ENCODE measurements at places on chromosomes 7 and 10.

DNA sequence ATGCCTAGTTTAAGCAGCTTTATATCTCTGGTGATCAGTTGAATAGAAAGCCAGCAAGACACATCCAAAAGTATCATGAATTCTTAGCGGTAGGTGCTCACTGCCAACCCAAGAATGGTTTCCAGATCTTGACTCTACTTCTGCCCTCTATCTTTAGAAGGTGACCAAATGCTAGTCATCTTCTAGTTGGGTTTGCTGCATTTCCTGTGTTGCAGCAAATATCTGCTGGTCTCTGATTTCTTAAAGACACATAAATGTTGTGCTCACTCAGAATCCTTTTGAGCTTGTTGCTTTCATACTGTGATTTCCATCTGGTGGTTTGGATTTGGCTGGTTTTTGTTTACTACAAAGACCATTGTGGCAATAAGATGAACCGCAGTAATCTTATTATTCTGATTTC, 2.2 kb downstream of the CDC123 start:
- no peak for DNase-seq

DNA sequence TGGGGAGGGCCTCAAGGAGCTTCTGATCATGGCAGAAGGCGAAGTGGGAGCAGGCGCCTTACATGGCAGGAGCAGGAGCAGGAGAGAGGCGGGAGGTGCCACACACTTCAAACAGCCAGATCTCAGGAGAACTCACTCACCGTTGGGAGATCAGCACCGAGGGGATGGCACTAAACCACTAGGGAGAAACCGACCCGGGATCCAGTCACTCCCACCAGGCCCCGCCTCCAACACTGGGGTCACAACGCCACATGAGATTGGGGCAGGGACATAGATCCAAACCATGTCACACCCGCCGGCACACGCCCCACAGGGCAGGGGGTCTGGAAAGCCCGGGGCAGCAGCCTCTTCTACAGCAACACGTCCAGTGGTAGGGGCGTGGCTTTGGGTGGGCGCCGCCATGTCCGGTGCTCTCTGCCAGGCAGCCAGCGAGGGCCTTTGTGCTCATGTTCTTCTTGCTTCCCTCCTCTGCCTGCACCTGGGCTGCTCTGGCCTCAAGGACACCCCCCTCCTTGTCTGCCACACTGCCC, 233.8 kb upstream of the SHH start:
- no peak for DNase-seq

- DNase-seq, result no peak
Measured at GRCh38 chr7:40760293-40760964, 625.6 kb downstream of the SUGCT start.

- no peak for DNase-seq
Measured at GRCh38 chr10:129033340-129033739, 433.7 kb upstream of the MGMT start.

GRCh38 chr7:99514050-99514449, 9.6 kb downstream of the ZKSCAN5 start:
- DNase-seq, result no peak

- no peak for DNase-seq
Measured at GRCh38 chr7:150975536-150976319, 2.4 kb downstream of the KCNH2 start.

DNA sequence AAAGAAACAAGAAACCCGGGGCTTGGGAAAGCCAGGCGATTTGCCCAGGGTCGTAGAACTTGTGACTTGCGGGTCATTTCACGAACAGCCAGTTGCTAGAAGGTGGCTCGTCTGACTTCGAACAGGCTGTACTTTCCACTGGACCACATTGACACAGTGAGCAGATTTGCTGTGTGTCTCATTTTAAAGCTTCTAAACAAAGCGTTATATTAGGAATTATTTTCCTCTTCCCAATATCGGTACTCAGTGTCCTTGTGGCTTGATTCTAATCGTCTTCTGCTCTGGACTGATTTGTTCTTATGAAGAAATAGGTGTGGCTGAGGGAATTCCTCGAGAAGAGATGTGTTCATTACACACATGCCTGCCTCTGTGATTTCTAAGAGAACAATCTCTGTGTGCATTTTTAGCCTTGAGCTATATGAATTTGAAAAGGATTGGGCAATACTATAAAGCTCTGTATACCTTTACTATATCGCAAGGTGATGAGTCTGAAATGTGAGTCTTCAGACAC, 150.0 kb upstream of the PRR15 start:
- no peak for DNase-seq

DNA sequence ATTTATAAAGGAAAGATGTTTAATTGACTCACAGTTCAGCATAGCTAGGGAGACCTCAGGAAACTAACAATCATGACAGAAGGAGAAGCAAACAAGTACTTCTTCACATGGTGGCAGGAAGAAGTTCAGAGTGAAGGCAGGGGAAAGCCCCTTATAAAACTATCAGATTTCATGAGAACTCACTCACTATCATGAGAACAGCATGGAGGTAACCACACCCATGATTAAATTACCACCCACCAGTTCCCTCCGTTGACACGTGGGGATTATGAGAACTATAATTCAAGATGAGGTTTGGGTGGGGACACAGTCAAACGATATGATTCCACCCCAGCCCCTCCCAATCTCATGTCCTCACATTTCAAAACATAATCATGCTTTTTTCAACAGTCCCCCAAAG, 124.2 kb upstream of the PCGF5 start:
- no peak for DNase-seq

DNA sequence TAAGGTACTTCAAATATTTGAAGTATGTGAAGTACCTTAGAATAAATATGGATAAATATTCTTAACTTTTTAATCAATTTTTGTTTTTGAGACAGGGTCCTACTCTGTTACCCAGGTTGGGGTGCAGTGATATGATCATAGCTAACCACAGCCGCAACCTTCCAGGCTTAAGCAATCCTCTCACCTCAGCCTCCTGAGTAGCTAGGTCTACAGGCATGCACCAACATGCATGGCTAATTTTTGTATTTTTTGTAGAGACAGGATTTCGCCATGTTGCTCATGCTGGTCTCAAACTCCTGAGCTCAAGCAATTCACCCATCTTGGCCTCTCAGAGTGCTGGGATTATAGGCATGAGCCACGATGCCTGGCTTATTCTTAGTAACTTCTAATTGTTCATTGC, 119.4 kb upstream of the KAT6B start:
- DNase-seq, result no peak

DNA sequence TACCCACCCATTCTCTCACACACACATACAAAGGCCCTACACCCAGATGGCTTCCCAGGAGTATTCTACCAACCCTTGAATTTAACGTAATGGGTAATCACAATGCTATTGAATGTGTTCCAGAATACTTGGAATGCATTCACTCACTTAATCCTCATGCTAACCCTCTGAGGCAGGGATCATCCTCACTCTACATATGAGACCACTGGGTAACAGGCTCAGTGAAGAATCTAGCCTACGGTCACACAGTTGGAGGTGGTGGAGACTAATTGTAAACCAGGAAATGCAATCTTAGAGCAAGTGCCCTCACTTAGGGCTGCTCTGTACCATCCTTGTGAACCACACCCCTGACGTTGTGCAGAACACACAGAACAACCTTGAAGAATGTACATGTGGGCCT, 87.5 kb downstream of the PPP1R3C start:
- no peak for DNase-seq

DNA sequence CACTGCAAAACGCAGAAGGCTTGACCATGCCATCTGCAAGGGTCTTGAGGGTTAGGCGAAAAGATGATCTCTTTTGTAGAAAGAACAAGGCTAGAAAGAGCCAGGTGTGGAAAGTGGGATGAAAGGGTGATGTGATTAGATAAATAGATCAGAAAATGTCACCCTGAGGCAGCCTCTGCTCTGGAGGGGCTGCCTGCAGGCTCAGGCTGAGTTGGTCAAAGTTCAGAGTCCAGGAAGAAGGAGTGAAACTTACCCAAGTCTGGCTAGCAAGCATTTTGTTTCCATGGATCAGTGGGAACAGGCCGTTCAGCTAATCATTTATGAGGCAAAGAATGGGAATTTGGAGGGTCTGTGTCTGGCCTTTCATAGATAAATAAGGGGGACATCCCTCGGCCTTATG, 79.7 kb downstream of the RGS10 start:
- DNase-seq, result no peak

GRCh38 chr10:11144626-11145494, 127.2 kb downstream of the CELF2 start:
- DNase-seq, result no peak

DNA sequence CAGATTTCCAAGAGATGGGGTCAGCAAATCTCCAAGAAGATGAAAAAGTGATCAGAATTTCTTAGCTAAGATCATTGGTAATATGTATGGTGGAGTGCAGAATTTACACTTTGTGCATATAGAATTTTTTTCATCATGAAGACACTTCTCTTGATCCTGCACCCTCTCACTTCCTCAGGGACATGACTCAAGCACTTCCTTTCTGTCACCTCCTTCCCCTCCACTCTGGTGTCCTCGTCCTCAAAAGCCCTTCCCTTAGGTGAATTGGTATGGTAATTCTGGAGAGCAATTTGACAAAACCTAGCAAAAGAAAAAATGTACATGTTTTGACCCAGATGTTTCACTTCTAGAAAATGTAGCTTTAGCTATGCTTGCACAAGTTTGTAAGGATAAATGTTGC, 18.1 kb downstream of the CALN1 start:
- DNase-seq, result no peak

- no peak for DNase-seq
Measured at GRCh38 chr10:101960879-101961395, 95.0 kb downstream of the ARMH3 start.

- DNase-seq, result peak; percentile 99
Measured at GRCh38 chr10:110794808-110795207, 76.9 kb upstream of the PDCD4 start.

DNA sequence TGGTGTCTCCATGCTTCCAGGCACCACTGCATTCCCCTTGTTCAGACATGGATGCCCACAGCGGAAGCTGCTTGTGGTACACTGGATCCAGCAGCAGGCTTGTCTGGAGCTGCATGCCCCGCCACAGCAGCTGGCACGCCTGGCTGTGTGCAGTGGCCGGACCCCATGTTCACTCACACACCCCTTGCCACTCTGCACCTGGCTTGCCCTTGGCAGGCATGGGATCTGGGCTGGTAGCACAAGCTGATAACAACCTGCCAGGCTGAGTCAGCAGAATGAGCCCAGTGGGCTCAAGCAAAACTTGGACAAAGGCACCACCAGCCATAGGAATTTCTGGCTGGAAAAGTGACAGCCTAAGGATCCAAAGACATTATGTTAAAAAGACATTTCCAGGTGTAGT, 91.8 kb upstream of the TMEM168 start:
- no peak for DNase-seq

GRCh38 chr7:31785101-31785500, 98.1 kb downstream of the PPP1R17 start:
- no peak for DNase-seq

- DNase-seq, result no peak
Measured at GRCh38 chr7:80373429-80374032, 138.3 kb downstream of the GNAT3 start.

DNA sequence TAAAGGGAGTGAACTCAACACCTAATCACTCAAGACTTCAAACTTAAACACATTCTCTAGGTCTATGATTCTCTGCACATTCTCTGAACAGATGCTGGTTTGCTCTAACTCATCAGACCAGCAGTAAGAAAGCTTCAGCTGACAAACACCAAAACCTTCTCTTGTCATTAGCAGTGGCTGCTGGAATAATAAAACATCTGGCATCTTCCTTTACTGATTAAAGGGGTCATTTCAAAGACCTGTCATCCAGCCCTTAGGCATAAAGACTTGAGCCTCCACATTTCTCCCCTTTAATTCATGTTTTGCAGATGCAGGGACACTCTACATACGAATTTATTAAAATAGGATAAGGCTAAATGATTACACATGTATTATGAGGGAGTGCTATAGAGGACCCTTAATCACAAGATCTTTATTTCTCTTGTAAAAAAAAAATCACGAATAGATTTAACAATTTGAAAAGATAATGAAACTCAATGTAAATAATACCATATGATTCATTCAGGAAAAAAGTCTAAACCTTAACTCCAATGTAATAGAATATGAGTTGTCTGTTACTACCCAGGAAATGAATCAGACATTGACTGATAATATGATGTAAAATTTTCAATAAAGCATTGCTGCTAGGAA, 152.4 kb upstream of the GNAI1 start:
- DNase-seq, result no peak

DNA sequence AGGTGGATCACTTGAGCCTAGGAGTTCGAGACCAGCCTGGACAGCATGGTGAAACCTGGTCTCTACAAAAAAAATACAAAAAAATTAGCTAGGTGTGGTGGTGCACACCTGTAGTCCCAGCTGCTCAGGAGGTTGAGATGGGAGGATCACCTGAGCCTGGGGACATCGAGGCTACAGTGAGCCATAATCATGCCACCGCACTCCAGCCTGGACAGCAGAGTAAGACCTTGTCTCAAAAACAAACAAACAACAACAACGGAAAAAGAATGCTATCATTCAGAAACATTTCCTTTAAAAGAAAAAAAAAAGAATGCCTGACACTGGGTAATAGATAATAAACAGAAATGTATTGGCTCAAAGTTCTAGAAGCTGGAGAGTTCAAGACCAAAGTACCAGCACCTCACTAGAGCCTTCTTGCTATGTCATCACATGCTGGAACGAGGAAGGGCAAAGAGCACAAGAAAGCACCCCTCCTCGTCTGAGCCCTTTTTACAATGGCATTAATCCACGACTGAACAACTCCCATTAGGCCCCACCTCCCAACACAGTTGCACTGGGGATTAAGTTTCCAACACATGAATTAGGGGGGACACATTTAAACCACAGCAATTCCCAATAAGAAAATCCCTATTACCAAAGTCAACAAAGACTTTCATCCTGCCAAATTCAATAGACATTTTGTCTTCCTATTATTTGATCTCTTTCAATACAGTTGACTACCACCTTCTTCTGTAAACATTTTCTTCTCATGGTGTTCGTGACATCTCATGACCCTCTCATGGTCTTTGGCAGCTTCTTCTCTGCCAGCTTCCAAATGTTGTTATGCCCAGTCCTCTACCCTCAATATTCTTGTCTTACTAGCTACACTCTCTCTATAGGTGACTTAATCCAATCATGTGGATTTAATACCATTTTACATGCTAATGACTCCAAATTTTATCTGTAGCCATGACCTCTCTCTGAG, 20.0 kb downstream of the AKR1D1 start:
- no peak for DNase-seq

- DNase-seq, result no peak
Measured at GRCh38 chr7:137747359-137748031, 99.3 kb downstream of the DGKI start.

Measured in NCI-H1436 treated with DMSO at 0.1 percent for 48 hours (cell line).